ENCODE measurements at places on chromosomes 12 and 14.
A peak's percentile ranks its signal among the peaks of the same experiment; 100 is the strongest.

- no peak for DNase-seq
These were observed 831 bp upstream of the RPS6KA5 start for GRCh38 chr14:91061056-91061887.

DNA sequence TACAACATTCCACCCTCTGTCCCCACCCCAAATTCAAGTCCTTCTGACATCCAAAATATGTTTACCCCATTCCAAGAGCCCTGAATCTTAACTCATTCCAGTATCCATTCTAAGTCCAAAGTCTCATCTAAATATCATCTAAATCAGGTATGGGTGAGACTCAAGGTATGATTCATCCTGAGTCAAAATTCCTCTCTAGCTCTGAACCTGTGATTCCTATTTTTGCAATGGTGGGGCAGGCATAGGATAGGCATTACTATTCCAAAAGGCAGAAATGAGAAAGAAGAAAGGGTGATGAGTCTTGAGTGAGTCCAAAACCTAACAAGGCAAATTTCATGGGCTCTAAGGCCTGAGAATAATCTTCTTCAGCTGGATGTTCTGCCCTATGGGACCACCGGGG, 140.3 kb upstream of the FAR2 start:
- no peak for DNase-seq

- no peak for DNase-seq
These were observed 13.4 kb upstream of the PCNX1 start for GRCh38 chr14:70893858-70894291.

DNA sequence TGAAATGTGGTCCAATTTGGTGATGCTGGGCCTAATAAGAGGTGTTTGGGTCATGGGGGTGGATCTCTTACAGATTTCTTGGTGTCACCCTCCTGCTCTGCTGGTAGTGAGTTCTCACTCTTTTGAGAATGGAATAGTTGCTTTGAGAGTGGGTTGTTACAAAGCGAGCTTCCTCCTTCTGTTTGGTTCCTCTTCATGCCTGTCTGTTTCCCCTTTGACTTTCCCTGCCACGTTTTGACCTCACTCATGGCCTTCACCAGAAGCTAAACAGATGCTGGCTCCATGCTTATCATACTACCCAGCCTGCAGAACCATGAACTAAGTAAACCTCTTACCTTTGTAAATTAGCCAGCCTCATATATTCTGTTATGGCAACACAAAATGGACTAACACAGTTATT, 57.7 kb upstream of the LDHB start:
- peak; percentile 32 for DNase-seq

GRCh38 chr12:116382686-116383530, 105.4 kb upstream of the MED13L start:
- no peak for DNase-seq

- no peak for DNase-seq
These were observed 552.6 kb upstream of the ATP2B1 start for GRCh38 chr12:90261283-90261682.

DNA sequence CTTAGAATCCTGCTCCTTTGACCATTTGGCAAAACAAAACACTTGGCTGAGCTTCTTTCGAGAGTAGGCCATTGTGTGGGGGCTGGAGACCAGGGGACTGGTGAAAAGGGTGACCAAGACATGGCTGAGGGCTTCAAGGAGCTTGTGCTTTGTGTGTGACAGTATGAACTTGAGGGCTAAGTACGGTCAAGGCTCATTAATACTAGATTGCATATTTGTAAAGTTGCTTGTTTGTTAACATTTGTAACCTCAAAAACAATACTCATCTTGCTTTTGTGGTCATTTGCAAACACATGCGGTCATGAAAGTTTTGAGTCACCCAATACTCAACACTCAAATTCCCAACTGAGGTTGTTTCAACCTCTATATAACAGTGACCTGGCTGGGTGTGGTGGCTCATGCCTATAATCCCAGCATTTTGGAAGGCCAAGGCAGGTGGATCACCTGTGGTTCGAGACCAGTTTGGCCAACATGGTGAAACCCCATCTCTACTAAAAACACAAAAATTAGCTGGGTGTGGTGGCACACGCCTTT, 42.5 kb downstream of the ZFYVE26 start:
- no peak for DNase-seq

- DNase-seq, result no peak
These were observed 14.1 kb downstream of the FBXW8 start for GRCh38 chr12:116924558-116925453.

- no peak for DNase-seq
These were observed 458.1 kb downstream of the PCNX1 start for GRCh38 chr14:71365361-71365760.

DNA sequence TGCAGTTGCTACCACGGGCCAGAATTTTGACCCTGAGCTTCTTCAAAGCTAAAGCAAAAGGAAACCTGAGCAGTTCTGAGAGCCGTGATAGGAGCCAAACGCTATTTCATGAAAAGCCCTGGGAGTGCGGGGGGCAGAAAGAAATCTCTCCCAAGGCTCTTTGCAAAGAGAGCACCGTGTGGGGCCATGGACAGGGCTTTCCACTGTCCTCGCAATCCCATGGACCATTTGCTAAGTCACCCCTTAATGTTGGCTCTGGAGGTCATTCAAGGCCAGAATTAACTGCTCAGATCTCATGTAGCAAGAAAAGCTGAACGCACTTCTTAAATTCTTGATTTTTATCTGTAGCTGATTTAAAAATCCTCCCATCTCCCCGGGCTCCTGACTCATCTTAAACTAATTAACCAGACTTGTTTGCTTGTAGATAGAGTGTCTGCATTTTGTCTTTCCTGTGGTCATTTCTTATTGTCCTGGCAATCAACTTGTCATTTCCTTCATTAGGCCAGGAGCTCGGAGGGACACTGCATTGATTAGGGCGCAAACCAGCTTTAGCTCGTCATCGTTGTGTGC, 24.8 kb downstream of the CLSTN3 start:
- DNase-seq, result no peak

DNA sequence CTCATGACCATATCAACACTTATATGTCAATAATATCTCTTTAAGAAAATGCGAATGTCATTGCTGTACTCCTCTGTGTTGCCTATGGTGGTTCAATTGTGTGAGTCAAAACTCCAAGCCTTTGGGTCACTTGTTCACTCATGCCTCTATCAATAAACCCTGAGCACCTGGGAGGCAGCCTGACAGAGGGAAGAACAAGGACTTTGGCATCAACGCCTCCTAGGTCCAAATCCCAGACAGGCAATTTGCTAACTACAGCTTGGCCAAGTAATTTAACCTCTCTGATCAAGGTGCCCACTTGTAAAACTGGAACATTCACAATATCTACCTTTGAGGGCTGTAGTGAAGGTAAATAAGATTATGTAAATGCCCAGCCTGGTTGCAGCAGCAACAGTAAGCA, 137.8 kb downstream of the SAMD4A start:
- no peak for DNase-seq
